ENCODE measurements at places on chromosomes 2 and 18.

DNA sequence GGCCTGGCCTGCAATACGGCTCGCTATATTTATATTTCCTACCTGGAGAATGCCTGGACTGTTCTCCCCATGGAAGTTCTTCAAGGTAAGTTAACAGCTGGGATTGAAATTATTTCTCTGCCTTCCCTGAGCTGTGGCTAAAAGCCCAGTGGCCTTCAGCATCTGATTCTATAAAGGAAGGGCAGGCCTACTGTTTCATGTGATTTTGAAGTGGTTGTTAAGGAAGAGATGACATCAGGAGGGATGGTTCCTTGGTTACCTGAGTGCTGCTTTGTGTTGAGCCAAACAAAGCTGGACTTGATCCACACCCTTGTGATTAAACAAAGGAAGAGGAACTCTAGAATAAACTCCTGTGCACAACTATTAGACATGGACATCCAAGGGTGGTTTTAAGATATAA lies 61.6 kb downstream of the MFSD6 start:
- DNase-seq, result no peak

DNA sequence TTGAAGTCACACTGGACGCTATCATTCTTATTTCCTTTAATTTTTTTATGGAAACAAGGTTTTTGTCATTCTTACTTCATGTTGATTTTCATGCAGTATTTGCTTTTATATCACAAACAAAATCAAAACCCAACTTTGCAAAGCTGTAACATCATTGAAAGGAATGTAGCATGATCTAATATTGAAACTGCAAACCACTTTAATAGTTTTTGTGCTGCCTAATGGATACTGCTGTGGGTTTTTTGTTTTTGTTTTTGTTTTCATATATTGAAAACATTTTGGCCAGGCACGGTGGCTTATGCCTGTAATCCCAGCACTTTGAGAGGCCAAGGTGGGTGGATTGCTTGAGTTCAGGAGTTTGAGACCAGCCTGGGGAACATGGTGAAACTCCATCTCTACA lies 81.6 kb downstream of the MAP2 start:
- no peak for DNase-seq

GRCh38 chr18:46338205-46338604 lies 234.0 kb downstream of the HAUS1 start:
- no peak for DNase-seq

DNA sequence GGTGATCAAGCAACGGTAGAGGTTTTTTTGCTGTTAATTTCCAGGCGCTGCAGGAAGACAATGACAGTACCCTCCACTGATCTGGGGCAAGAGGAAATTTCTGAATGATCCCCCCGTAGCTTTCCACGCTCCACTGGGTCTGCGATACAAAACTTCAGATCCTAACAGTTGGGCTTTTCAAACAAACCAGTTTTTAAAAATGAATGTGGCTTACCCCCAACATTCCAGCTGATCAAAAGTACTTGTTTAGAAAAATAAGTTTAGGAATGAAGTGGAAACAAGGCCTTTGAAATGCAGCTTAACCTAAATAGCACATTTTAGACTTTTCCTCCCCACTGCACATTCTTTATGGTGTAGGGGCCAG lies 5.7 kb downstream of the ZFP36L2 start:
- no peak for DNase-seq

DNA sequence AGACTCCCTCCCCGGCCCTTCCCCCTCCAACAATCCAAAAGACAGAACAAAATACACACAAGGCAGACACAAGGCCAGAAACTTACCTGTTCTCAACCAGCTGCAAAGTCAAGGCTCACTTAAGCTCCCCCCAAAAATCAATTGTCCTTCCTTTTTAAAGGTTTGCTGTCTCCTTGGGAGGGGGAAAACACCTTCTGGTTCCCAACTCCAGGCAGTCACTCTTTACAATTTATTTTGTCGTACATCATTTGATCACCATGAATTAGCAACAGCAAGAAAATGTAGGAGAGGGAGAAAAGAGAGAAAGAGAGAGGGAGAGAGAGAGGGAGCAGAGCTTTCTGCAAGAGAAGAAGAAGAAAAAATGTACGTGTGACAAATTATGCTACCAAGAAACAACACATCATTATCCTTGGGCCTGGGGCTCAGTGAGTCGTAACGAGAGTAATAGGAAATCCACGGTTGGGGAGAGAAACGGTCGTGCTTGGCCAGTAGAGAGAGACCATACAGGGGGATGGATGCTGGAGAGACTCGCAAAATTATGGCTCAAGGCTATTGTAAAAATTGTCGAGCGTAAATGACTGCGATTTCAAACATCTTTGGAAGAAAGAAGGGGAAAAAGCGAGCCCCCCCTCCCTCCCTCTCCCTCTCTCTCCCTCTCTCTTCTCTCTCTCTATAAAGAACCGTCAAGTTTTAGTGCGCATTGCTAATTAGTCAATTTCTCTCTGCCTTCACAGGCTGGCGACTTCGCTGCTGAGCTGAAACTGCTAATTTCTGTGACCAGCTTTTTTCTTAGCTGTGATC lies at the start of gene KLHL14:
Gene KLHL14 (minus strand): TSS at position 443 of the 801 bp plus-strand sequence. CDS start 2,432 bp downstream, outside the sequence.
- DNase-seq, result no peak

DNA sequence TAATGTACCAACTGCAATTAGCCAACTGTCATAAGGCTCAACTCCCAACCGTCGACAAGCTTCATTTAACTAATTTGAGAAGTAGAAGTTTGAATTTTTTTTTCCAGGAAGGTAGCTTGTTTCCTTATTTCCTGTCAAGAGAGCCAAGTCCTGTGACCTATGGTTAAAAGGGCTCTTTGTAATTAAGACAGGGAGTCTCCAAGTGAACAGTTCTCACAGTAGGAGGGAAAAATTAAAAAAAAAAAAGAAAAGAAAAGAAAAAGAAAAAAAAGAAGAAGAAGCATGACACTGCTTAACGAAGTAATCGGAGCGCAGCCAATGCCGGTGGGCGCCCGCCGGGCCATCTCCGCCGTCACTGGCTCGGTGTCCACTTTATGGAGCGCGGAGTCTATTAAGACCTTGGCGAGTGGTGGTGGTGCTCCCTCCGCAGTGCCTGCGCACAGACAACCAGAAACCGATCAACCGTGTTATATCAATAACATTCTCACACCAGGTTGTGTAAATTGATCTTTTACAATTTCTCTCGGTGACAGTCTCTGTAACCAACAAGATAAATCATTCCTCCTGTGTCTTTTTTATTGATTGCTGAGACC lies 197.2 kb upstream of the POU3F3 start:
- no peak for DNase-seq

GRCh38 chr18:74930616-74931015 lies 278.3 kb downstream of the PTGR3 start:
- no peak for DNase-seq

DNA sequence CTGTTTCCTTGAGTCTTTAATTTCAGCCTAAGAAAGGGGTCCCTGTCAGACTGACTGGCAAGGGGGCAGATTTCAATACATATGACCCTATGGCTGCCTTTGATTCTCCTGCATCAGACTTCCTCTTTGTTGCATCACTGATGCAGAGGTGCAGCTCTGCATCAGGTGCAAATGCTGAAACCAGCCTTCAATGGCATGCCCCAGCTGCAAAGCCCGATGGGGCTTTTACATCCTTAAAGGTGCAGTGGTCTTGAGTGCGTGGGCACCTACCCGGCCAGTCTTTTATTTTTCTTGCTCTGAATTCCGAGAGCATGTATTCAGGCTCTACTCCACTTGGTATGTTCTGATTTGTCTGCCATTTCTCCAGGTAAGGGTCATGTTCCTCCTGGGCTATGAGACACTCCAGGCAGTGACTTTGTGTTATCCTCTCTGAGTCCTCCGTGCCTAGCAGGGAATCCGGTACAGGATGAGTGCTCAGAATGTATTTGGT lies 169.5 kb downstream of the MYCN start:
- DNase-seq, result no peak

GRCh38 chr2:46537624-46538295 lies 58.4 kb downstream of the TMEM247 start:
- no peak for DNase-seq

DNA sequence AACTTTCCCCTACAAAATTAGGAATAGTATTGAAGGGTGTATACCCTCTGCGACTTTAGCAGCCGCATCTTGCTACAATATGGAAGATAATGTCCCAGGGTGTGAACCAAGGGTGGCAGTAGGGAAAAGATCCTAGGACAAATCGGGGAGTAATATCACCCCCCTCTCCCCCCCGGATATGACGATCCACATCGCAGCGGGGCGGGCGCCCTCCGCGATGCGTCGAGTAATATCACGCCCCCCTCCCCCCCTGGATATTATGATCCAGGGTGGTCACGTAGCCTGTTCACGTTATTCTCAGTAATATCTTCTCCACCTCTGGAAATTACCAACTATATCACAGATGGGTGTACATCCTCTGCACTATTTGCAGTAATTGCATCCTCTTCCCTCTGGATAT lies 82.9 kb downstream of the DAPL1 start:
- DNase-seq, result no peak

DNA sequence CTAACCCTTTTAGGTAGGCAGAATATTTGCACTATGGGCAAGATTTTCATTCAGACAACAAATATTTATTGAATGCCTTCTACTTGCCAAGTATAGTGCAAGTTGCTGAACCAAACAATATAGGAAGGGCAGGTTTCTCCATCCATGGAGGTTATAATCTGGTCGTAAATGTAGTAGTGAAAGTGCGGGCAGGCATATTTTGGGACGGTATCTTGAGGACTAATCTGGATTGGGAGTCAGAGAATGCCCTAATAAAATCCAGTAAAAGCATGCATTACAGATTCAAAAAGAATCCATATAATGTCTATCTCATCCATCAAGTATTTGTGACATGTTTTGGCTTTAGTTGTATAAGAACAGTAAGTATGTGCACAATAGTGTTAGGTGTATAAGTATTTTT lies 1.7 kb upstream of the NDUFV2 start:
- DNase-seq, result no peak

DNA sequence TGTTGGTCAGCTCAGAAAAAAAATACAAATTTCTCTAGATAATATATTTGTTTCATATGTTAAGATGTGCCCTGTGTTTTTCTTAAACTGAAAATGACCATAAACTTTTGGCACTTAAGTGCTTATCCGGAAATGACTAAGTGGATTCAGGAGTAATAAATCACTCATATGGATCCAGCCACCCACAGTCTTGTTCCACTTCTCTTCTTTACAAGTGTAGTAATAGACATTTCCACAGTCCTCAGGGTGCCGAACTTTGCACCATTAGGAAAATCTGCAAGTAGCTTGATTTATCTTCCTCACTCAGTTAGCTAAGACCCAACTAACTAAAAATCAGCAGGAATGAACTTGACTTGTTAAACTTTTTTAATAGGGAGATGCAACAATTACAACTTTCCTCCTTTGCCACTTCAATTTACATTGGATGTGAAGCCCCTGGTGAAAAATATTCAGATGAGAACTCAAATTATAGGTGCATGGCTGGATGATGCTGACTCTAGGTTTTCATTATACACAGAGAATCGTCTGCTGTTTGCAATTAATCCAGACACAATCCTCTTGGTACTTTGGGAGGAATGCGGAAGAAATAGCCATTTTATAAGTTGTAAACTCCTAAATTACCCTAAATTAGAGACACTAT lies 322.5 kb downstream of the ARHGAP15 start:
- no peak for DNase-seq

DNA sequence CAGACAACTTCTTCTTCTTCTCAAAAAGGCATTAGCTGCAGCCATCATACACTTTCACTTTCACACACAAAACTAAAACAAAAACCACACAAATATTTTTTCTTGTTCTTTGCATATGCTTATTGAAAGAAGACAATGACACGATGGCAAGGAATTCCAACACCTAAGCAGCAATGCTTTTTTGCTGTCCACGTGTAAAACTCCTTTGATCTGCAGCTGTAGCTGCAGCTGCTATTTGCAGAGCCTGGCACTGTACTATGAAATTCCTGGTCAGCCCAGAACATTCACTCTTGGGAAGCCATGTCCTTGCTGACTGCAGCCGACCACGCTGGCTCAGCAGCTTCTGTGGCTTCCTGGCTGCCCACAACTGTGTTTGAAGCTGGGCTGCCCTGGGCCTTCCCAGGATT lies 316.2 kb downstream of the CDH2 start:
- DNase-seq, result no peak

GRCh38 chr2:206159346-206160124 lies at the start of the genes EEF1B2 and NDUFS1:
EEF1B2 (plus strand) TSS chr2:206159895; CDS start chr2:206159980, 85 bp downstream.
NDUFS1 (minus strand) TSS chr2:206159444; CDS start chr2:206153678, 5,766 bp downstream.
- DNase-seq, result peak; percentile 92

- no peak for DNase-seq
Measured at GRCh38 chr2:218734190-218734975, 23.7 kb downstream of the TTLL4 start.

DNA sequence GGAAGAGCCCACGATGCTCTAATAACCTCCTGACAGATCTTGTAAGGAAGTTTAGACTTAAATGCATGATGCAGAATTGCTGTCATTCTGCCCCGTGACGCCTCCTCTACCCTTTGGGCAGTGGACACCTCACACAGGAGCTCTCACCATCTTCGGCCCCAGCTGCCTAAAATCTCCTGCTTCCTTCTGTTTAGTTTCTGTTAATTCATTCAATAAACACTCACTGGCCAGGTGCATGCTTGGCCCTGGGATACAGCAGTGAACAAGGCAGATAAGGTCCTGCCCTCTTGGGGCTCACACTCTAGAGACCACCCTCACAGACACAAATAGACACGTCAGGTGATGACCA lies 81.1 kb downstream of the SEPTIN10 start:
- DNase-seq, result no peak

Measured in stimulated activated CD8-positive, alpha-beta memory T cell treated with anti-CD3 and anti-CD28 coated beads, Interleukin-2, amount 100 ng/mL, for 48 hours (primary cell).